ENCODE measurements at places on chromosomes 4 and X.

GRCh38 chr4:173051716-173052115, 116.9 kb upstream of the GALNT7 start:
- DNase-seq, result no peak

GRCh38 chr4:40763228-40763716, 13.5 kb downstream of the NSUN7 start:
- no peak for DNase-seq

- DNase-seq, result no peak
These were observed 19.4 kb downstream of the GAK start for GRCh38 chr4:912548-913279.

- no peak for DNase-seq
These were observed 120.5 kb downstream of the ENPP6 start for GRCh38 chr4:184097241-184097605.

DNA sequence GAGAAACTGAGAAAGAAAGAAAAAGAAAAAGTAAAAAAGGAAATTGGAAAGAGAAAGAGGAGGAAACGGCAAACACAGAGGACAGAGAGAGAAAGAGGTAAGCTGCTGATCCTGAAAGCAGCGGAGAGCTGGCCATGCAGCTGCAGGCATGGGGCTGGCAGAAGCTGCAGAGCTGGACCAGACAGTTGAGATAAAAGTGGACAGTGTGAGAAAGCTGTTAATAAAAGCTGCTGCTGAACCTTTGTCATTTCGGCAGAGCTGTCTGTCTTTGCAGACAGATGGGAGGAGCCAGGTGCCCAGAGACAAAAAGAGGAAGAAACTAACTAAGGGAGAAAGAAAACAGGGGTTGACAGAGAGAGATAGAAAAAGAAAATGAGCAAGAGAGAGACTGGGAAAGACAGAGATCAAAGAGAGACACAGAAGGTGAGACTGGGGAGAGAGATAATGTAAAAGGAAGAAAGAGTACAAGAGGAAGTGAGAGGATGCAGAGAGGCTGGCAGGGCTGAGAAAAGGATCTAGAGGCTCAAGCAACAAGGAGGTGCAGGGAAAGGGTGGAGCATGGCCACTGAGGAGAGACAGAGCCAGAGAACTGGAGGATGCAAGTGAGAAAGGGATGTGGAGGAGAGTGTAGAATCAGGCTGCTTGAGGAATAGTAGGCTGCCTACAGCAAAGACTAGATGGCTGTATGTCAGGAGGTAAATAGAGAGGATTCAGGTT, 376.8 kb upstream of the FGF16 start:
- peak; percentile 22 for DNase-seq

DNA sequence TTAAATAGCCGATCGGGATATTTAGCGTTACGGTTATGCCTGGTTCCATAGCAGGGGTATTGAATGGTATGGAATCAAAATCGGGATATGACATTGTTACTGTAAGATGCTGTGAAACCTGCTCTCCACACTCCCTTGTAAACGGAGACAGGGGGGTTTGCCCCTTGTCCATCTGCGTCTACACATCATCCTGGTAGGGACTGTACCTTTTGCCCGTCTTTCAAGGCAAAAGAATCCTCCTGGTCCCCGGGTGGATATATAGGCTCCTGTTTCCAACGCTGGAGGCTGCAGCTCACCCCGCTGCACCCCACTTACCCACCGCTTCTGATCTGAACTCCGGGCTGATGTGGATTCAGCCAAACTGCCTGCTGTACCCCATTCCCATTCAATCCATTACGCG, 189.1 kb downstream of the SHOX start:
- DNase-seq, result no peak

GRCh38 chr4:4437798-4438470, 51.0 kb downstream of the NSG1 start:
- DNase-seq, result no peak

- peak; percentile 21 for DNase-seq
These were observed 412.2 kb downstream of the PPP3CA start for GRCh38 chr4:100935090-100935489.

DNA sequence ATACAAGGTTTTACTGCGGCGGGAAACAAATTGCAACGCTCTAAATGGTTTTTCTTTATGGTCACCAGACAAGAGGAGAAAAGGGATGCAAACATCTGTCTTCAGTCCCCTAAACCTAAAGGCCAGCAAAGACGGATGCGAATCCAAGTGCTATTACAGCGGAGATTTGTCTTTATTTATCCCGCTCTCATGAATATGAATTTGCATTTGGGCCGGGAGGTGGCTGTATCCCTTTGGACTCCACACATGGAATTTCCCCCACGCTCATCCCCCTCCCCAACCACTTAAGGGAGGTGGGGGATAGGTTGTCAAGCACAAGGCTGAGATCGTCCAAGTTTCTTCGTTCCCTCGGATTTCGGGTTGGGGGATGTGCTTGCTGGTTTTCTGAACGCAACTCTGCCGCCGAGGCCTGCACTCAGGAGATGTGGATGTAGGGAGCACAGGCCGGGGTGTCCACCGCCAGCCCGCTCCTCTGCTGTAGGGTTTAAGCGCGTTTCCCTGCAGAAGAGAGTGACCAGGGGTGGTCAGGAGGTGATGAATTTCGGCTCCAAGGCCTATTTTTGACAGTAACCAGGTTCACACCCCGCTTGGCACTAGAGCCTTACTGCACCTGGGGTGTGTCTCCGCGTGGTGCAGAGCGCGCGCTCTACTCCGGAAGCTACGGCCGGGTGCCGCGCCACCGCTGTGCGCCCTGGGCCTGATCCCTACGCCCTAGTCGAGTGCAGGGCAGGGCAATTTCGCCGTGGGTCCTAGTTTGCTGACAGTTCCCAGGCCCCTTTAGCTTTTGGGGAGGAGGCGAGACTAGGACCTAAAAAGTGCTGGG, 2.3 kb upstream of the PHOX2B start:
- DNase-seq, result no peak

DNA sequence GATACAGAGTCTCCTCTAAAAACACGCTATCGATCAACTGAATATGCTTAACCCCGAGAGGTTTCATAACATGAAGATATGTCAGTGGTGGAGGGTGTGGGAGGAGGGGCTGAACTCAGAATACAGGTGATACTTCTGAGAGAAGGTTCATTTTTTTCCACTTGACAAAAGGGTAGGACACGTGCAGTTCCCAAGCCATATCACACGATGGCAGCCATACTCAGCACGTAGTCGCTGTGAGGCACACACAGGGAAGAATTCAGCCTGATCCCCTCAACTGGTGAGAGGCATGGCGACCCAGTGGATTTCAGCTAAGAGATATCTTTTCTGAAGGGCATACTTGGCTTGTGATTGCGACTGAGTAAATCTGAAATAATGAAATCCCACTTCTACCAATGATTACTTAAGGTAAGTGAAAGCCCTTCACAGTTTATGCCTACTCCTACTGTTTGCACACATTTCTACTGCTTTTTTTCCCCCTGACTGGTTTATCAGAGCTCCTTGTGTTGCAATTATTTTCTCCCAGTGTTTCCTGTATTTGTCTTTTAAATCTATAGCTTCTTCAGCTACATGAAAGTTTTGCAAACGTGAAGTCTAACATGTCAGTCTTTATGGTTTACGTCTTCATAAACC, 133.1 kb downstream of the CORIN start:
- peak; percentile 46 for DNase-seq

DNA sequence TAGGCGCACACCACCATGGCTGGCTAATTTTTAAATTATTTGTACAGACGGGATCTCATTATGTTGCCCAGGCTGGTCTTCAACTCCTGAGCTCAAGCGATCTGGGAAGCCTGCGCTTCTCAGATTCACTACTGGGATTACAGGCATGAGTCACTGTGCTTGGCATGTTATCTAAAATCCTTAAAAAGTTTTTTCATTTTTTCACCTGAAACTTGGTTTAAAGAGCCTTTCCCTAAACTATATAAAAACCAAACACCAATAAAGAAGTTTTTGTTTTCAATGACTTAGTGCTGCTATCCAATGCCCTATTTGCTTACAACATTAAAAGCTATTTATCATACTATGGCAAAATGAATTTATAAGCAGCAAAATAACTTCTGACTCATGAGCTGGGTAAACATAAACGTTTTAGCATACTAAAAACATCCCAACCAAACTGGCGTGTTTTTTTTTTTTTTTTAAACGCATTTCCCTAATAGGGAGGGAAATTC, 127.8 kb downstream of the UBE2K start:
- DNase-seq, result no peak

- DNase-seq, result no peak
These were observed 146.3 kb upstream of the LEF1 start for GRCh38 chr4:108314900-108315589.

GRCh38 chr4:94371290-94371689, 28.7 kb upstream of the HPGDS start:
- no peak for DNase-seq

GRCh38 chr4:68617003-68617698, 41.0 kb upstream of the UGT2B17 start:
- no peak for DNase-seq

- DNase-seq, result peak; percentile 61
These were observed 64.1 kb downstream of the ALPK1 start for GRCh38 chr4:112361181-112361791.

GRCh38 chr4:141425124-141425523, 204.4 kb downstream of the ZNF330 start:
- DNase-seq, result no peak

- no peak for DNase-seq
These were observed 912.5 kb downstream of the C4orf33 start for GRCh38 chr4:130008461-130008860.

GRCh38 chrX:23864742-23865326, 42.9 kb downstream of the APOO start:
- no peak for DNase-seq

- DNase-seq, result no peak
These were observed 34.7 kb upstream of the HPGDS start for GRCh38 chr4:94377294-94377693.

Data from OCI-LY7 (cell line).